Epithelial cell of esophagus (primary cell): ENCODE measurements at places on chromosomes 4 and X.
A peak's percentile ranks its signal among the peaks of the same experiment; 100 is the strongest.

GRCh38 chr4:145870155-145871020, 68.2 kb downstream of the ZNF827 start:
- DNase-seq, result peak; percentile 56

DNA sequence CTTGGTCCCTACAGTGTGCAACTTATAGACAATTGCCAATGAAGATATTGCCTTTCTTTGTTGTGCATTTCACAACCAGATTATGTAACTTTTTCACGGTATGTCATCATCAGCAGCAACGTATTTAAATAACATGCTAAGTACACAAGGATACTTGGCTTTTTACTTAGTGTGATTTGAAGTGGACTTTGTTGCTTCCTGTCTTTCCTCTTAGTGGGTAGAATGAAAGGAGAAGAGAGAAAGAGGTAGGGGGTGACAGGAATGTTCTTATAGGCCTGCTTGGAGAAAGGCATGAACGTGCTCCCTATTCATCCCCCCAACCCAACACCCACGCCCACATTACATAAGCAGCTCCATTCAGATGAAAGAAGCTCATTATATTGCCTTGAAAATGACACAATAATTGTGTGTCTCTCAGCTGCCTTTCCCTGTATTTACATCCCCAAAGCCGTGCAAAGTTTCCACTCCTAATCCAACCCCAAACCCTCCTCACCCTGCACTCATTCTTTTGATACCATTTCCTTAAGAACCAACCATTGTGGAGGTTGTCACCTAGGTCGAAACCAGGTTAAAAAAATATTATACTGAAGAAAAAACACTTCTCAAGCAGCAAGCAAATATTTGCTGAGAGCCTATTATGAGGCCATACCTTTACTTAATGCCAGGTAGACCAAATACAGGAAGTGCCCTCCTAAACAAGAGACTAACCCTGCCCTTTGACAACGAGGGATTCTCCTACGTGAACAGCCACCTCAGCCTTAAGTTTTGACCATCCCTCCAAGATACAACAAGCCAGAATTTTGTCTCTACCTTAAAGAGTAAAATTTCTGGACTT, 25.2 kb upstream of the GK start:
- peak; percentile 49 for DNase-seq

DNA sequence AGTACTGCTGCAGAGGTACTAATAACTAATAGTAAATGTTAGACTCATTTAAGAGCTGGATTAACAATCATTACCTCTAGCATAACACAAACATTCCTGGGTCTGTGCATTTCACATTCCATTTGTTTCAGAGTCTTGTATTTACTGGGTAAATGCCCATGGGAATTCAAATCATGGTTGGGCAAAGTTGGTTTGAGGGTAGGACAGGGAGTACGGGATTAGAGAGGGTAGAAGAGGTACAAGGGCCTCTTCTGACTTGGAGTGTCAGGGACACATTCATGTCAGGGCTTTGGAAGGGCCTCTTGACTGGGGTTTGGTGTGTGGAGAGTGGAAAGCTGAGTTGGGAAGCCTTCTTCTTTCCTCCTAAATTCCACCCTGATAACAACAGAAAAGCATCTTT, 65.9 kb downstream of the WWC2 start:
- DNase-seq, result no peak

DNA sequence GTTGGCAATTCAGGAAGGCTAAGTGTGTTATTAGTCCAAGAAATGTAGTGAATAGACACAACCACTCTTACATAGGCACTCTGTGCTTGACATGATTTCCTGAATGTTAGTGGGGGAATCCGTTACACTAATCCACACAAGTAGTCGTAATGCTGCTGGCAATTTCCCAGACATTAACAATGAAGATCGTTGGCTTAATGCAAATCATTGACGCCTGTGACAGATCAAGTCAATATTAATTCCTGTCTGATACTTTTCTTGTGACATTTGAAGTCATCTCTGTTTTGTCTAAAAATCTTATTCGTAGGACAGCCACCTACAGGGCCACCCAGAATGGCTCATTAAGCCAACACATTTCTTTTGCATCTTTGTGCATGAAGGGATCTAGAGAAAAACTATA, 939.1 kb upstream of the FTHL17 start:
- DNase-seq, result no peak

DNA sequence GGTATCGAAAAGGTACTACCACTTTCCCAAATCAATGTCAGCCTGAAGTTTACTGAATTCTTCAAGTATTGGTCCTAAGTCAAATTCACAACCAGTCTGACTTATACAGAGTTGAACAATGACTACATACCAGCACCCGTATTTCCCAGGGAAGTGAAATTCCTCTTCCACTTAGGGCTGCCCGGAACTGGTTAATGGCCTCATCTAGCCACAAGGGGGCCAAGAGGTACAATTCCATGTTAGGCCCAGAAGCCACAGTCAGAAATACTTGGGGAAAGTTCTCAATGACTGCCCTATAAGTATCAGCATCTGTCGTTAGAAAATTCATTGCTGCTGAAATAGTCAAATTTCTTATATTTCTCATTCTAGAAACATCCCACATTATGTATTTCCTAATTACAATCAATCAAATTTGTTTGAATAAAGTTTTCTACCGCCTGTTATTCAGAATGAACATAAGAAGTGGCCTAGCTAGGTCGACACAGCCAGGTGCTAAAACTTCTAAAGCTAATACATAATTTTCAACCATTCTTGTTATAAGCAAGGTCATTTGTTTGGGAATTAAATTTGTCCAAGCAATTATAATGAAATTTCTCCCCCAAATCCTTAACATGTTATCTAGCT, 5.6 kb upstream of the PCDH7 start:
- DNase-seq, result peak; percentile 73

- DNase-seq, result no peak
Measured at GRCh38 chr4:38703635-38704034, 39.6 kb downstream of the KLF3 start.

- no peak for DNase-seq
Measured at GRCh38 chr4:100895556-100896197, 377.9 kb upstream of the EMCN start.

DNA sequence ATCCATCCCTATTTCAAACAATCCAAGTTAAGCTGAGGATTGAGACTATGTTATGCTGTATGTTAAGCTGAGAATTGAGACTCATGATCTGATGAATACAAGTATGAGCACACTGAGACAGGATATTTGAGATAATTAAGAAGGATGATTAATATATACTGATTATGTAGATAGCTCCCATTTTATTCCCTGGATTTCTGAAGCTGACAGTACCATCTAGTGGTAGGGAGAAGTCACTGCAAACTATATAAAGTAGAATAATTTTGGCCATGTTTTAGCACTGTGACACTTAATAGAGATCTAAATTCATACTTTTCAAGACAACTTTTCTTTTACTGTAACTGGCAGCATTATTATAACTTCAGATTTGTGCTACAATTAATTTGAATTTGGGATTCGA, 63.8 kb upstream of the HPRT1 start:
- peak; percentile 15 for DNase-seq

GRCh38 chrX:152932598-152933175, 34.8 kb downstream of the ZNF185 start:
- DNase-seq, result no peak

- no peak for DNase-seq
Measured at GRCh38 chr4:42480717-42481116, 83.4 kb downstream of the SHISA3 start.

DNA sequence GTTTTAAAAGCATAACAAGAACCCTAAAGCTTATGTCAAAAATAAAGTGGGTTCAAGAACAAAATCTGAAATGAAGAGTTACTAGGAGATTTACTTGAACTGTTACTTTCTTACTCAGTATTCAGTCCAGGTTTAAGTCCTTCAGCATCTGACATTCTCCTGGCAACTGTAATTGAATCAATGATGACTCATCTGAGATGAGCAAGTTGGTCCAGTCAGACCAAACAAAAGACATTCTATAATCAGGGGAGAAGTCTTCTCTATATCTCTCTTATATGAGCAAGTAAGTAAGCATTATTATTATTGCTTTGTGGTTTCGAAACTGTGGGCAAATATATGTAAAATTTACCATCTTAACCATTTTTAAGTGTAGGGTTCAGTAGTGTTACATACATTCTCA, 34.6 kb downstream of the MAP9 start:
- DNase-seq, result peak; percentile 78

DNA sequence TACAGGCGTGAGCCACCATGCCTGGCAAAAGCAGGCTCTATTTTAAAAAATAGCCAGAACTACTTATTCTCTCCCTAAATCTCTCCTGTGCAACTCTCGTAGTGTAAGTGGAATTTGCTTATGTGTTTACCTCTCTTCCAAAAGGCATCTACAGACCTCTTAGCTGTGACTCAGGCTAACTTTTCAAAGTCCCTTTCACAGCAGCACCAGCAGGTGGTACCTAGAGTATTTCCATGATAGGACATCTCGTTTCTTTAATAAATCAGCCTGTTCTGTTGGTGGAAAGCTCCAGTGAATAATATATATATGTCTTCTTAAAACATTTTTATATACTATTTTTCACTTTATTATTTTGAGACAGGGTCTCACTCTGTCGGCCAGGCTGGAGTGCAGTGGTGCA, 89.0 kb downstream of the NSUN7 start:
- DNase-seq, result no peak

- no peak for DNase-seq
Measured at GRCh38 chr4:142557239-142557801, 288.8 kb downstream of the INPP4B start.

- no peak for DNase-seq
Measured at GRCh38 chrX:11564546-11564945, 101.2 kb downstream of the ARHGAP6 start.

- DNase-seq, result no peak
Measured at GRCh38 chrX:28701222-28701621, 114.0 kb downstream of the IL1RAPL1 start.

- DNase-seq, result no peak
Measured at GRCh38 chr4:53579826-53580225, 11.5 kb downstream of the LNX1 start.

DNA sequence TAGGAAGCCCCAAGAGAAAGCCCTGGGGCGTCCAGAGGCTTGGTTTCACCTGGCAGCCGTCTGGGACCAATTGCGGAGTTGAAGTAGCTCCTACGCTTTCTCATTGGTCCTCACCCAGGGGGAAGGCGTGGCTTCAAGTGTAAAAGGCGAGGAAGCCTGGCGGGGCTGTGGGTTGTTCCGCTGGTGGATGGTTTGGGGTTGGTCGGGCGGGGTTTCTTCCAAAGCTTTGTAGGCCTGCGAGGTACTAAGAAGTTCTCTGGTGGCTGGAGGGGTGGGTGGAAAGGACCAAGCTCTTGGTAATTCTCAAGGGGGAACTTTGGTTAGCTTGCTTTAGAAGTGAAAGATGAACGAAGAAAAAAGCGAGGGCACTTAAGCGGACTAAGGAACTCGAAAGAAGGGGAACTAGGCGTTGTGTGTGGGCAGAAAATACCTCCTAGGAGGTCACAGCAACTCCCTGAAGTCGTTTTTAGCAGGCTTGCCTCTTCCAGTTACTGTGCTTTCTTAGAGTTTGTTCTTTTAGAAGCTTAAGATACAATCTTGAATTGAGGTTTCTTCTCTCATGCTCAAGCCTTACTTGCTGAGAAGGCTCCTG, 36.6 kb downstream of the CCNG2 start:
- no peak for DNase-seq

- DNase-seq, result peak; percentile 2
Measured at GRCh38 chrX:22739276-22739675, 260.5 kb upstream of the DDX53 start.

DNA sequence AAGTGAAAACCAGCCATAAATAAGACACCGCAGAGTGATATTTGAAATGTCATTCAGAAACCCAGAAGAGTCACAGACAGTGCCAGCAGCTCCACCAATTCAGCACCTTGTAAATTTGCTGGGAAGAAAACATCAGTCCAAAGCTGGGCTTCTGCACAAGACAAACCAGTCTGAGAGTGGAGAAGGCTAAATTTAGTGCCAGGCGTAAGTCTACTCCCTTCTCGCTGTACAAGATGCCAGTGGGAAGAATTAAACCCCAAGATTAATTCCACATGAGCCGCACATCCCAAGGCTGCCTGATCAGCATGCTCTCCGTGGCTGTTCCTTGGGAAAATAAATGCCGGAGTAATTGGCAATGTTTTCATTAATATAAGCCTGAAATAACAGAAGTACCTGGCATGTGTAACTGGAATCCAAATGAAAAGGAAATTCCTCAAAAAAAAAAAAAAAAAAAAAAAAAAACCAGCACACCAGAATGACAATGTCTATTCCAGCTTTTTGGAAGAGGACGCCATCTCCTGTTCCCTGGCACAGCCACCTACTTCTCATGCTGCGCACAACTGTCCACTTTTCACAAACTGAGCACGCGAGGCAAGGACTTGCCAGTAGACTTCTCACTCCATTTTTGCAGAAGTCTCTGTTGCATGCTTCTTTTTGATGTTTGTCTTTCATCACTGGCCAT, 95.5 kb downstream of the NSUN7 start:
- DNase-seq, result no peak

DNA sequence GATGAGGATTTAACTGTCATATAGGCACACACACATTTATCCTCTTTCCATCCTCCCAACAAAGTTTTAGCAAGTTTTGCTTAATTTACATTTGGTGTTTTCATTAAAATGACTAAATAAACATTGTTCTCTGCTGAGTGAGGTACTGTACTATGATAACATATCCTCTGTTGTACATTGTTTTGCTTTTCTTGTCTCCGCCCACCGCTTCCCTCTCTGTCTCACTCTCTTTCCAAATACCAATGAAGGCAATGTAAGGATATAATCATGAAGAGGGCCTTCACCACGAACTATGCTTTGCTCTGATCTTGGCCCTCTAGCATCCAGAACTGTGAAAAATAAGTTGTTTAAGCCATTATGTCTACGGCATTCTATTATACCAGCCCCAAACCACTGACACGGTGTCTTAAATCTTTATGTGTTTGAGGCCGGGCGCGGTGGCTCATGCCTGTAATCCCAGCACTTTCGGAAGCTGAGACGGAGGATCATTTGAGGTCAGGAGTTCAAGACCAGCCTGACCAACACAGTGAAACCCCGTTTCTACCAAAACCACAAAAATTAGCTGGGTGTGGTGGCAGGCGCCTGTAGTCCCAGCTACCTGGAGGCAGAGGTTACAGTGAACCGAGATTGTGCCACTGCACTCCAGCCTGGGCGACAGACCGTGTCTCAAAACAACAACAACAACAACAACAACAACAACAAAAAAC, 65.3 kb downstream of the HPRT1 start:
- DNase-seq, result no peak

- DNase-seq, result no peak
Measured at GRCh38 chr4:3303923-3304710, 11.3 kb downstream of the RGS12 start.

DNA sequence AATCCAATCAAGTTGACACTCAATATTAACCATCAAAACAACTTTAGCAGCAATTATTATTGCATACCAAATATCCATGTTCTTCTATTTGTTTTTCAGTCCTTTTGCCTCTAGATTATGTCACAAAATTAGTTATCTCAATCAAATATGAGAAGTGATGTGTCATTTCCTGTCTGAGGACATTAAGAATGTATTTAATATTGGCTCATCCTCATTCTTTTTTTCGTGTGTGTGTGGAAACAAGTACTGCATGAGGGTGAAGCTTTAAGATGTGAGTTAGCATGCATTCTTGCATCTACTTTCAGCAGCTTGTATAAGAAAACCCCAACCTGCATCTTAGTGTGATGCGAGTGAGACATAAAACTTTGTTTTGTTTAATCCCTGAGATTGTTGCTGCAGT, 301.4 kb downstream of the GRIA2 start:
- DNase-seq, result peak; percentile 13

GRCh38 chrX:11597479-11597878, 68.2 kb downstream of the ARHGAP6 start:
- DNase-seq, result no peak
